Activated CD4-positive, alpha-beta T cell treated with anti-CD3 and anti-CD28 coated beads, Interleukin-10, Interleukin-2, amounts not matched to agents 100 ng/mL and 50 ng/mL, durations not matched to agents 16 hours and 8 hours (primary cell): ENCODE measurements at places on chromosomes 13 and 19.

GRCh38 chr13:110506859-110507566, 54.5 kb downstream of the RAB20 start:
- DNase-seq: no peak

DNA sequence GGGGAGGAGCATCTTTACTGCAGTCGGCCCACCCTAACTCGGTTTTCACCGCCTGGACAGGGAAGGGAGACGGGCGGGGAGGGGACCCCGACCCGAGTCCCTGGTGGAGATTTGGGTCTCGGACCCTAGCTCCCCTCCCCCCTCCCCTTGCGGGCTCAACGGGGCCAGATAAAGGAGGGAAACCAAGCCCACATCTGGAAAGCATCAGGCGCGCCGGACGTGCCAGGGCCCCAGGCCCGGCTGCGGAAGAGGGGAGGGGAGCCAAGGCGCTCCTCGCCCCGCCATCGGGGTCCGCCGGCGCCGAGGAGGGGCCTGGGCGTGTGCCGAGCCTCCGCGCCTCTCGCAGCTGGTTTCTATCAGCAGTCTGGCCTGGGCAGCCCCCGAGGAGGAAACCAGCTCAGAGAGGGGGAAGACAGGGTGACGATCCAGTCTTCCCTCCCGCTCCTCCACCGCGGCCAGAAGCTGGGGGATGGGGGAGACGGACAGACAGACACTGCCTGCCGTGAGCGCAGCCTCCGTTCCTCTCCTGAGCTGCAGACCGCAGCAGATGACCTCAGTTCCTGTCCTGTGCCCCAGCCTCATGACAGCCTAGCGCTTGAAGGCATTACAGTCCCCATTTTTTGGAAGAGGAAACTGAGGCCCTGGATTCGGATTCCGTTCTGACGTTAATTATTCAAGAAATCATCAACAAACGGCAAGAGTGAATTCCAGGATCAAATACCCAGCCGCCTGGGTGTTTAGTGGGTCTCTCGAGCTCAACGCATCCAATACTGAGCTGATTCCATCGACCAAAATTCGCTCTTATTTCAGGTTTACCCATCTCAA, 3.6 kb upstream of the GNG8 start:
- peak; percentile 47 for DNase-seq

- DNase-seq: peak; percentile 47
Observed at GRCh38 chr13:94329754-94330551, 149.5 kb downstream of the DCT start.

DNA sequence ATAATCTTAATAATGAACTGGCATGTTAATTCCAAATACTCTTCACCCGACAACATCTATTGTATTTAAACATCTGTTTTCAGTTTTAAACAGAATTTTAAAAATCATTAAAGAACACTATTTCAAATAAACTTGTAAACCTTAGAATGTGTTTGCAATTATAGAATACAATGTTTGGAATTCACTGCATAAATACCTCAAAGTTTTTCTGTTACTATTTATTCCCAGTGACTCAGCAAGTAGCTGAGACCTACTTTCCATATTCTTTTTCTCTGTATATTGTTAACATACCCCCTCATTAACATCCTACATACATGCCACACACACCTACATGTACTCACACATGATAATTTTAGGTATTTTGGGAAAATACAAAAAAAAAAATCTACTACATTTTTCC, 1134.3 kb downstream of the SLITRK1 start:
- DNase-seq: no peak

DNA sequence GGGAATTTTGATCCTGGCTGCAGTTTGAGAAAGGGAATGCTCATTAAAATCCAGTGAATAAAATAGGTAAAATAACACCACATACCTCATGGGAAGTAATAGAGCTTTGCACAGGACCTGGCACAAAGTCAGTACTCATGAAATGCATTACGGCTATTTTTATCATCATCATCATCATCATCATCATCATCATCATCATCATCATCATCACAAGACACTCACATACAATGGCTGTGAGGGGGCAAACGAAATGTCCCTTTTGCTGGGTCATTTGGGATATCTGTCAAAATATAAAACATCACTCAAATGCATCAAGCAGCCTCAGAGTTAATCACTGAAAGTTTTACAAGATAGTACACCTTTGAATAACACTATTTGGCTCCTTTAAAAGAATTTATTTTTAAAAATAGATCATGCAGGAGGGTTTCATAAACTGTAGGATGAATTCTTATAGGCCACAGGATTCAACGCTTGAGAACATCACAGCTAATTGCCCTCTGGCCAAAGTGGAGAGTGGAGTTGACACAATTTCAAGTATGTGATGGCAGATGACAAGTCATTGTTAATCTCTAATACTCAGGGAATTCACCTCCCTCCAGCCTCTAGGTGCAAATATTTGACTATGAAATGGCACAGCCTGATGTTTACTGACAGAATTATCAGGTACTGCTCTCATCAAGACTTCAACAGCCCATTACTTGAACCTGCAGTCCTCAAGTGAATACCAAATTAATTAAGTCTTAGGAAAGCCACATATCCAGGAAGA, 14.2 kb upstream of the ZNF599 start:
- no peak for DNase-seq

GRCh38 chr13:79389026-79389425, 17.0 kb downstream of the RBM26 start:
- no peak for DNase-seq

GRCh38 chr19:43673637-43674036, 3.7 kb upstream of the PLAUR start:
- DNase-seq: no peak

- DNase-seq: no peak
Observed at GRCh38 chr13:83829810-83830209, 52.5 kb downstream of the SLITRK1 start.

- no peak for DNase-seq
Observed at GRCh38 chr13:96426167-96426566, 336.3 kb downstream of the HS6ST3 start.

- DNase-seq: no peak
Observed at GRCh38 chr13:94198681-94199080, 280.8 kb downstream of the DCT start.
